ENCODE measurements at places on chromosomes 1 and 21.
A peak's percentile ranks its signal among the peaks of the same experiment; 100 is the strongest.

DNA sequence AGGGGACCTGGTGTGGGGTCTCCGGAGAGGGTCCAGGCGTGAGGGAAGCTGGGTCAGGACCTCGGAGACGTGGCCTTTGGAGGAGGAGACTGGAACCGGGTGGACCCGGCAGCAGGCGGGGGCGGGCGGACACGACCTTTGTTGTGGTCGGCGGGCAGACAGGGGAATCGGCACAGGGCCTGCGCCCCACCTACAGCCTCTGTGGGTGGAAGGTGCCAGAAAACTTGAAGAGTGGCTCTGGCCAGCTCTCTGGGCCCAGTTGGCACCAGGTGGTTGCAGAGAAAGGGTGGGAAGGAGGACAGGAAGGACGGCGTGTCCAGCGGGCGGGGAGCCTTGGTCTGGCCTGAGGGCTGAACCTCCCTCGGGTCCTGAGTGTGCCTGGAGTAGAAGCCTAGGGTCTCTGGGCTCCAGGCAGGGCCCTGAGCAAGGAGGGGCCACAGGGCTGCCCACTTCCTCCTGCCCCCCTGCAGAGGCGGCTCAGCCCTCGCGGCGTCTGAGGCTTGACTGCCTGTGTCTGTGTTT lies 7.7 kb upstream of the TTLL10 start:
- DNase-seq = no peak

DNA sequence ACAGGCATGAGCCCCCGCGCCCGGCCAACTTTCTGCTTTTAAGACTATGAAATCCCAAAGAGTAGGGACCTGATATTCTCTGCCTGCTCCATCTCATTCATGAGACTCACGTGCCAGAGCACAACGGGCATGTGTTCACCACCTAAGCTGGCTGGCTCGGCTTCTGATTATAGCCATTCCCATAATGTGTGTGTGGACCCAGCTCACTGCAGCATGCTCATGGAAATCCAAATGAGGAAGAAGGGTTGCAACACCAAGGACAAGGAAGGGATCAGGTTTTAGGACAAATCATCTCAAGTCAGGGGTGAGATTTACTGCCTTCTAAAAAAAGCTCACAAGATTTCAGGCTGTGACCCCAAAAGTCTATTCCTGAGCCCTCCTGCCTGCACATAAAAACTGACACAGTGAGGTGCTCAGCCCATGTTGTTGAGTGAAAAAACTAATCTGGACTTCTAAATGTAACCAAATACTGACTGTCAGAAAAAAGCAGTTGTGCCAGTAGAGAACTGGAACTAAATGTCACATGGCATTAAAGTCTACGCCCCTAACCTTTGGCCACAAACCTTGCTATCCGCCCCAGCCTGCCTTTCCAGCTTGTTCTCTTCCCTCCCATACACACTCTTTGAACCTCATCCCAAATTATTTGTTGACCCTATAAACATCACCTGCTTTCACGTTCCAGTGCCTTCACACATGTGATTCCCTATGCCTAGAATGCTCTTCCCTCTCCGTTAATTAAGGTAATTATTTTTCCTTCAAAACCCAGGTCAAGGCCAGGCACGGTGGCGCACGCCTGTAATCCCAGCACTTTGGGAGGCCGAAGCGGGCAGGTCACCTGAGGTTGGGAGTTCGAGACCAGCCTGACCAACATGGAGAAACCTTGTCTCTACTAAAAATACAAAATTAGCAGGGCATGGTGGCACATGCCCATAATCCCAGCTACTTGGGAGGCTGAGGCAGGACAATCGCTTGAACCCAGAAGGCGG lies 9.1 kb upstream of the COA7 start:
- DNase-seq = no peak

DNA sequence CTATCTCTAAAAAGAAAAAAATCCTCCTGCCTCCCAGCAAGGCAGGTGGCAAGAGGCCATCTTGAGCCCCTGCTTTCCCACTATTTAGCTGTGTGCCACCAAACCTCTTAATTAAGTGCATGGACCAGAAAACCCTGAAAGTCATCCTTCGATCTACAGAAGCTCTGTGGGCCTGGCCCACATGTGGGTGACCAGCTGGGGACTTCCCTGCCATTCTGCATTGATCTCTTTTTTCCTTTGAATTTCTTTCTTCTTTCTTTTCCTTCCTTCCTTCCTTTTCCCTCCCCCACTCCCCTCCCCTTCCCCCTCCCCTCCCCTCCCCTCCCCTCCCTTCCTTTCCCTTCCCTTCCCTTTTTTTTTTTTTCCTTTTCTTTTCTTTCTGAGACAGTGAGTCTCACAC lies 38.0 kb downstream of the KIF21B start:
- no peak for DNase-seq

DNA sequence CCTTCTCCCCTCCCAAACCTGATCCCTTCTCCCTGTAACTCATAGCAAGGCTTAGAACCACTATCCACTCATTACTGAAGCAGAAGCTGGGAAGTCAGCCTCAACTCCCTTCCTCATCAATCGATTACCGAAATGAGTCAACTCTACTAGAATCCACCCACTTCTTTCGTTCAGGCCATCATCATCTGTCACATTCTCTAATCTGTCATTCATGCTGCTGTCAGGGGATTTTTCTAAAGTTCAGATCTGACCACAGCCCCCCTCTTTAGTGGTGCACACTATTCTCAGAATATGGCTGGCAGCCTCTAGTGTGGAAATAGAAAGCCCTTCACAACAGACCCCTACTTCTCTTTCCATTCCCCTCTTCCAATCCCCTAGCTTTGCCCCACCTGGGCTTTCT lies 5.1 kb downstream of the NT5C1A start:
- no peak for DNase-seq

- DNase-seq = no peak
These were observed 274.6 kb upstream of the ESRRG start for GRCh38 chr1:216997831-216998230.

DNA sequence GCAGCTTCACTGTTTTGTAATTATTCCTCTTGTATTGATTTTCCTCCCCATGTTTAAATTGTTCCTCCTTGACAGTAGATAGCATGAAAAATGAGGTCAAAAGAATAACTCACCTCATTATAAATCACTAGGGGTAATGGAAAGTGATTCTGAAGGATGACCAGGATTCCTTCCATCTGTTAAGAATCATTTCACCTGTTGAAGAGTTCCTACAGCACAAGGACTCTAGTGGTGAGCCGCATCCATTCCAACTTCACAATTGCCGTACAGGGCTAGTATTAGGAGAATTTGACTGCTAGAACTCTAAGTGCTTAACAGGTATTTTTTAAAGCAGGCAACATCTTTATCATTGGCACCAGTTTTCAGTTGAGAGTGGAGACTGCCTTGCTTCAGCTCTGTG lies 13.7 kb downstream of the PPP1R12B start:
- no peak for DNase-seq

- peak; percentile 34 for DNase-seq
These were observed 97.4 kb downstream of the CENPF start for GRCh38 chr1:214700437-214700836.

- no peak for DNase-seq
These were observed 9.0 kb upstream of the CSRP1 start for GRCh38 chr1:201515895-201516294.

DNA sequence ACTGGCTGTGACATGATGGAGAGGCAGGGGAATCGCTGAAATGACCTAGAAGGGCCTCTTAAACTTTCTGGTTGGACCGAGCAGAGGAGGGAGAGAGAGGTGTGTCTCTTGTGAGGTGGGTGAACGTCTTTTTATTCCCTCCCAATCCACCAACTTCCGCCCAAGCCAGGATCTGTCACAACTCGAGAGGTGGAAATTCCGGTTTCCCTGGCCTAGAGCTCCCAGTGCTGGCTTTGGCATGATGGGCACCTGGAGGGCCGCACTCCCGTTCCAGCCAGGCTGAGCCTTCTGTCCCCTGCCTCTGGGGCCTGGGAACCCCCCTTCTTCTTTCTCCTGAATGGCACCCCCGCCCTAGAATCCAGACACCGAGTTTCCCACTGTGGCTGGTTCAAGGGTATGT lies at the start of gene SEMA4A:
Gene SEMA4A (plus strand): TSS at position 224 of the 400 bp plus-strand sequence. CDS start 994 bp downstream, outside the sequence.
- no peak for DNase-seq

DNA sequence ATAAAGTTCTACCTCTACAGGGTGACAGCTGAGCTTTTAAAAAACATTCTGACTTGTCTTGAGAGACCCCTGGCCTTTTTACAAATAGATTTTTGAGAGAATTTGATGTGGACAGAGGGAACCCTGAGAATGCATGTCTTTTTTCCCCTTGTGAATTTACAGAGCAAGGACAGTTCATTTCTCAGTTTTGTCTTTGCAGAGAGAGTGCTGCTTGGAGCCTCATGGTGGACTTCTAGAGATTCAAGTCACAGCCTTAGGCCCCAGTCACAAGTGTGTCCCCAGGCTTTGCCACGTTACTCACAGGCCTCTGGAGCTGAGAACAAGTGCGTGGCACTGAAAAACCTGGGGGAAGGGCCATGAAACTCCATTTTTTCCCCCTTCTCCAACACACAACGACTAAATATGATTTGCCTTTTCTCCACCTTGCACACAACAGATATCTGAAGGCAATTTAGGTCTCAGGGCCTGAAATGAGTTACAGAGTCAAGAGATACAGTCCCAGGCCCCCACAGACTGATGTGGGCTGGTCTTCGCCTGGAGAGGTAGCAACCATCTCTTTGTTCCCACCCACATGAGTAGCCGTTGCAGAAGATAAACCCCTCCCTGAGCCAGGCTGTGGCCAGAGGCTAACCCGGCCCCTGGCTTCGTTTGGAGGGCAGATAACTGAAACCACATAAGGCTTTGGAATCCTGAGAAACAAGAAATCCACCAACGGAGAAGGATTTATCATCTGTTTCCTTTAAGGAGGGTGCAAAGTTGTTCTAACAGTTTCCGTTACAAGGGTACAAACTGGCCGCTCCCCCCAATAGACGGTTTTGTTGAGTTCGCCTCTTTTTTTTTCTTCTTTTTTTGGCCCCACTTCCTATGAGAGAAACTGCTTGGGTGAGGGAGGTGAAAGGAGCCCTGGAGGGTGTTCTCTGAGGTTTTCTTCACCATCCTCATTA lies 1.0 kb upstream of the PIGV start:
- peak; percentile 72 for DNase-seq

GRCh38 chr1:26922431-26922729 lies 837 bp downstream of the NUDC start:
- DNase-seq = no peak

GRCh38 chr1:20430355-20431175 lies 55.4 kb downstream of the CAMK2N1 start:
- DNase-seq = peak; percentile 87

DNA sequence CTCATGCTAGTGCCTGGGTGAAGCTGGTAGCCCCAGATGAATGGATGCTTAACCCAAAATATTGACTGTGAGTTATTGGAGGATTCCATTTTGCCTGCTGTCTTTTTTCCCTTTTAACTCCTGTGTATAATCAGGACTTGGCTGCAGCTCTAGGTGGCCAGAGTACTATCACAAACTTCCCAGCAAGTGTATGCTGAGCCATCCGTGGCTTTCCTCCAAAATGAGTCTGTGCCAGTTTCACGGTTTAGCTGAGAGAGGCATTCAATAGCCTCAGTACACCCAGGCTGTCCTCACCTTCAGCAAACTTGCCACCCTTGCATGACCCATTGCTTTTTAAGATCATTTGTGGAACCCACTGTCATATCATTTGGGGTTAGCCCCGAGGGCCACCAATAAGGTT lies 5.3 kb upstream of the DPT start:
- DNase-seq = no peak

- no peak for DNase-seq
These were observed 81.8 kb upstream of the PLXNA2 start for GRCh38 chr1:208326033-208326432.

Measured in neural progenitor cell (in vitro differentiated cells).